Mesendoderm (in vitro differentiated cells): ENCODE measurements at places on chromosomes 6 and 20.

DNA sequence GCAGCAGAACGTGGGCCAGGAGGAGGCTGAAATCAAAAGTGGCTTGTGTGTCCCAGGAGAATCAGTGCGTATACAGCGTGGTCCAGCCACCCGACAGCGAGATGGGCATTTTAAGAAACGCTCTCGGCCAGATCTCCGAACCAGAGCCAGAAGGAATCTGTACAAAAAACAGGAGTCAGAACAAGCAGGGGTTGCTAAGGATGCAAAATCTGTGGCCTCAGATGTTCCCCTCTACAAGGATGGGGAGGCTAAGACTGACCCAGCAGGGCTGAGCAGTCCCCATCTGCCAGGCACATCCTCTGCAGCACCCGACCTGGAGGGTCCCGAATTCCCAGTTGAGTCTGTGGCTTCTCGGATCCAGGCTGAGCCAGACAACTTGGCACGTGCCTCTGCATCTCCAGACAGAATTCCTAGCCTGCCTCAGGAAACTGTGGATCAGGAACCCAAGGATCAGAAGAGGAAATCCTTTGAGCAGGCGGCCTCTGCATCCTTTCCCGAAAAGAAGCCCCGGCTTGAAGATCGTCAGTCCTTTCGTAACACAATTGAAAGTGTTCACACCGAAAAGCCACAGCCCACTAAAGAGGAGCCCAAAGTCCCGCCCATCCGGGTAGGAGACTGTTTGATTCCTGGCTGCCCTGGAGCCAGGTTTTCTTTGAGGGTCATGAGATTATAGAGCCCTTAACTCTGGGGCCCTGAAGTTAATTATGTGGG, 75.3 kb downstream of the ASXL1 start:
- no peak for DNase-seq

- no peak for DNase-seq
Measured at GRCh38 chr6:148932731-148933130, 185.9 kb downstream of the UST start.

GRCh38 chr6:82095091-82095490, 152.5 kb downstream of the IBTK start:
- peak; percentile 23 for DNase-seq

DNA sequence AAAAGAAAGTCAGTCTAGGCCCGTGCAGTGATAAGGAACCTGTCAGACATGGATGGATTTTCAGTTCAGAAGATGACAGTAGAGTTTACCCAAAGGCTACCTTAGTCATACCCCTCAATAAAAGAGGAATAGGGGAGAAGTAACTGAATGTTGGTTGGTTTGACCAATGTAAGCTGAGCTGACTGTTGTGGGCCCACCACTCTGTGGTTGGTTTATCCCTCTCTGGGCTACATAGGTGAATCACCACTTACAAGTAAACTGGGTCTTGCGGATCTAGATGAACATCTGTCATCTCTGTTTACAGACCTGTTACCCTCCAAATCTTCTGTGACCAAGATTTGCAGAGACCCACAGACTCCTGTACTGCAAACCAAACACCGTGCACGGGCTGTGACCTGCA, 37.2 kb upstream of the MYLK2 start:
- DNase-seq, result no peak

DNA sequence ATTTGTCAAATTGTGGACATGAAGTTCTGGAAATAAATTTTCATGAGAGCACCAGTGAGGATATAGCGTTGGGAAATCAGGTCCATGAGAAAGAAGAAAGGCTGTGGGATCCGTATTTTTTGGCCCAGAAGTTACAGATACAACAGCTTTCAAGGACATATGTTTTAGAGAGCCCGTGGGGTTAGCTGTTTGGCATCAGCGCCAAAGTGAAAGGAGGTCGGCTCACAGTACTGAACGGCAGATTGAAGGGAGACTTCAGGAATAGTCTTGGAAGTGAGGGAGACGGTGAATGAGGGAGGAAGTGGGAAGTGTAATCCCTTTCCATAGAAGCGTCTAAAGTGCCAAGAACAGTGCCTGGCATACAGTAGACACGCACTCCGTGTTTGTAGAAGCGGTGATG, 31.8 kb downstream of the ZDHHC14 start:
- no peak for DNase-seq

GRCh38 chr6:75305573-75305972, 21.0 kb upstream of the TMEM30A start:
- DNase-seq, result no peak

GRCh38 chr6:54185885-54186284, 74.6 kb downstream of the MLIP start:
- DNase-seq, result no peak

- no peak for DNase-seq
Measured at GRCh38 chr6:122042380-122042779, 357.1 kb upstream of the HSF2 start.

DNA sequence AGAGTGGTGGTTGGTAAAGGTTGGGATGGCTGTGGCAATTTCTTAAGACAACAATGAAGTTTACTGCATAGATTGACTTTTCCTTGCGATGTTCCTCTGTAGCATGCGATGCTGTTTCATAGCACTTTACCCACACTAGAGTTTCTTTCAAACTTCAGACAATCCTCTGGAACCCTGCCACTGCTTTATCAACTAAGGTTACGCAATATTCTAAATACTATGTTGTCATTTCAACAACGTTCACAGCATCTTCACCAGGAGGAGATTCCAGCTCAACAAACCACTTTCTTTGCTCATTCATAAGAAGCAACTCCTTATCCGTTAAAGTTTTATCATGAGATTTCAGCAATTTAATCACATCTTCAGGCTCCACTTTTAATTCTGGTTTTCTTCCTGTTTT, 161.2 kb upstream of the NRSN1 start:
- DNase-seq, result no peak

- DNase-seq, result peak; percentile 28
Measured at GRCh38 chr6:135261872-135262725, 81.0 kb downstream of the MYB start.

DNA sequence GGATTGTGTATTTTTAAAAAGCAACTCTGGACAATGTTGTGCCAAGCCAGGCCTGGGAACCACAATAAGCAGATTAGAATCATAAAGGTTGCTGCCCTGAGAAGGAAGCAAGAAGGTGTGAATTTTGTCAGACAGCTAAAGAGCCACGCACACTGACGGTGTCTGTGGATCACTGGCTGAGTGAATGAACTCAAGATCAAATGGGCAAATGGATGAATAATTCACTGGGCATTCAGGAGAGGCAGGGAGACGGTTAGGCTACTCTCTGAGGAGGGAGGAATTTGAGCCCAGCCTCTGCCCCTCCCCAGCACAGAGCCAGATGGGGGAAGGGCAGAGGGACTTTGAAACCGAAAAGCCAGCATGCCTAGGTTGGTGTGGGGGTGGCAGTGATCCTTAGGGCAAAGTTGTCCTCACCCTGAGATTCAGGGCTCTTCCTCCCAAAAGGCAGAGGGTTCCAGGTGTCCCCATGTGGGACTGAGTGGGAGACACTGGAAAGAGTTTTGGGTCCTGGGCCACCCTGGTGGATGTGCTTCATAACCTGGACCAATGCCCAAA, 19.5 kb upstream of the SLC22A7 start:
- DNase-seq, result no peak

GRCh38 chr6:163626073-163626867, 211.8 kb downstream of the QKI start:
- no peak for DNase-seq

DNA sequence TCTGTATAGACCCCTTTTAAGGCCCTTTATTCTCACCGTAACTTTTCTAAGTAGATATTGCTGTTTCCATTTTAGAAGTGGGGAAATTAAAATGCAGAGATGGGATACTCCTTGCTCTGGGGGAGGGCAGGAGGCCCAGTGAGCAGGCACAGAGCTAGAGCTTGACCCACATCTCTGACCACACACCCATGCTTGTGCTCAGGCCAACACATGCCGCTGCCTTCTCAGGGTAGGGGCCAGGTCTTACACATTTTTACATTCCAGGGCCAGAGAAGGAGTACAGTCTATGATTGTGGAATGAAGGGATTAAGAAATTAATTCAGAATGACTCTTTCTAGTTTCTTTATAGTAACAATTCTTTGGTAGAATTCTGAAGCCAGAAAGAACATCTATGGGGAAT, 104.8 kb downstream of the SOBP start:
- DNase-seq, result no peak

- DNase-seq, result peak; percentile 69
Measured at GRCh38 chr20:37295595-37295994, 6.1 kb downstream of the MANBAL start.

DNA sequence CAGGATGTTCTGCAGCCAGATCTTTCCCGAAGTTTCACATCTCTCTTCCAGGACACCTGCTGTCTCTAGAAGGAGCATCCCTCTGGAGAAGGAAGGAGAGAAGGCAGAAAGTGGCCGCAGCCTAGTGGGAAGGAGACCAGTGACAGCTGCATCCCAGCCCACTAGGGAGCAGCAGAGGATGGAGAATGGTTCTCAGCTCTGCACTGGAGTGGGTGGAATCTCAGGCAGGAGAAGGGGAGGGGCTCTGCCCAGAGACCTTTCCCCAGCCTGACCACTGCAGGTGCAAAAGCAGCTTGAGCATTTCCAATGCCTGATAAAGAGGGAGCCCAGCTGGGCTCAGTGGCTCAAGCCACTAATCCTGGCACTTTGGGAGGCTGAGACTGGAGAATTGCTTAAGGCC, 32.3 kb downstream of the NCR2 start:
- DNase-seq, result peak; percentile 92

- no peak for DNase-seq
Measured at GRCh38 chr6:139242457-139243240, 49.1 kb downstream of the TXLNB start.

GRCh38 chr20:38066969-38067716, 33.6 kb downstream of the RPRD1B start:
- no peak for DNase-seq

DNA sequence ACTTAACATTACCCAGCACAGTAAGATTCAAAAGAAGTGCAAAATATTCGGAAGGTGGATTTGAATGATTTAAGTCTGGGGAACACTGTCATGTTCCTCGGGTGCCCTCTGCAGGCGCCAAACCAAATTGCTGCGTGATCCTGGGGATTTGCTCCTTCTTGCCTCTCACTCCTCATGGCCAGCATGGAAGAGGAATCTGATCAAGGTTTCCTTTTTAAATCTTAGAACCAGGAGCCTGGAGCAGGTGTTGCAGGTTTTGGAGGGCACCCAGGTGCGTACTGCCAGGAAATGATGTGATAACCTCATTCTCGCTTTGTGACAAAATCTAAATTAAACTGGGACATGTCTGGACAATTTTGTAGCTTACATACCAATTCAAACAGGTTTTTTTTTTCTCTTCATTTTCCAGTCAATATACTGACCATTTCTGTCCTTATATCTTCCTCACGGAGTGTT, 8.1 kb upstream of the PFDN4 start:
- peak; percentile 80 for DNase-seq

GRCh38 chr20:46835418-46835817, 59.2 kb upstream of the EYA2 start:
- DNase-seq, result peak; percentile 26

- DNase-seq, result peak; percentile 52
Measured at GRCh38 chr6:8707956-8708772, 272.8 kb upstream of the SLC35B3 start.

DNA sequence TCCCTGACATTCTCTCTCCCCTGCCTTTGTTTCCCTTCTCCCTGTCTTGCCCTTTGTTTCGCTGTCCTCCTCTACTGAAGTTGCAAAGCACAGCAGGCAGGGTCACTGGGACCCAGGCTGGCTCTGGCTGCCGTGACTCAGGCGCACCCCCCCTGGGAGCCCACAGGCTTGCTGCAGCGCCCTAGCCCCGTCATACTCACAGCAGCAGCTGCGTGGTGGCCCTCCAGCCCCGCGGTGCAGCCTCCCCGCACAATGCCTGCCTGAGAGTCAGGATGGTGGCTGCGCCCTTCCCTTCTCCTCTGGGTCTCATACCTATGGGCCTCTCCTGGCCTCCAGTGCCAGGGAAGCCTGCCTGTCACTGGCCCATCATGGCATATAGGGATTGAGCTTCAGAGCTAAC, 41.7 kb downstream of the TXNDC5 start:
- no peak for DNase-seq

DNA sequence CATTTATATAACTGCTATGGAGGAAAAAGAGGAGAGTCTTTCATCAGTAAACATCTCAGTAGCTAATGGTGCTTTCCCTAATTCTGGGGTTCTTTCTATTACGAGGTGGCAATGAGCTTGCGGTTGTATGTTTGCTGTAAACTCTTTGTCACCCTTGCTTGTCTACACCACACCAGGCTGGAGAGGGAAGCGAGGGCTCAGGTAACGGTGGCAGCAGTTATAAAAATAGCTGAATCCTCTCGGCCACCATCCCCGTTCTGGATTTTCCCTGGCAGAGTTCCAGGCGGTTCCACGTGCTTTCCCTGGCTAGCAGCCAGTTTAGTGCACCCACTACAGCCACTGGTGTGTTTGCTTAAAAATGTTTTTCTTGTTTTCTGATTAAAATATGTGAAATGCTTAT, 39.0 kb downstream of the MAS1 start:
- no peak for DNase-seq

DNA sequence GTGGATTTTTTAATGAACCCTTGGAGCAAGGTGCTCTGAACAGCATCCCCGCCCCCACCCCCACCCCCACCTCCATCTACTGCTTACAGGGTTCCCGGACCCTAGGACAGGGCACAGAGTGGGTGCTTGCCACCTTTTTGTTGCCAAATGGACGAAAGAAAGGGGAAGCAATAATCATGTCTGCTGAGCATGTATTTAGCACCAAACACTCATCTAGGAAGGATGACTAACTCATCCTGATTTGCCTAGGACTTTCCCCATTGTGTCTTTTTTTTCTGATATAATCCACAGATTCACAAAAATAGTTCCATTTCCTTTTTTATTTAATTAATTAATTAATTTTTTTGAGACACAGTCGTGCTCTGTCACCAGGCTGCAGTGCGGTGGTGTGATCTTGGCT, 1.2 kb upstream of the PLTP start:
- DNase-seq, result no peak

- DNase-seq, result no peak
Measured at GRCh38 chr6:13653296-13653695, 38.2 kb downstream of the NOL7 start.

- DNase-seq, result peak; percentile 68
Measured at GRCh38 chr6:111973118-111973761, 80.7 kb upstream of the CCN6 start.

DNA sequence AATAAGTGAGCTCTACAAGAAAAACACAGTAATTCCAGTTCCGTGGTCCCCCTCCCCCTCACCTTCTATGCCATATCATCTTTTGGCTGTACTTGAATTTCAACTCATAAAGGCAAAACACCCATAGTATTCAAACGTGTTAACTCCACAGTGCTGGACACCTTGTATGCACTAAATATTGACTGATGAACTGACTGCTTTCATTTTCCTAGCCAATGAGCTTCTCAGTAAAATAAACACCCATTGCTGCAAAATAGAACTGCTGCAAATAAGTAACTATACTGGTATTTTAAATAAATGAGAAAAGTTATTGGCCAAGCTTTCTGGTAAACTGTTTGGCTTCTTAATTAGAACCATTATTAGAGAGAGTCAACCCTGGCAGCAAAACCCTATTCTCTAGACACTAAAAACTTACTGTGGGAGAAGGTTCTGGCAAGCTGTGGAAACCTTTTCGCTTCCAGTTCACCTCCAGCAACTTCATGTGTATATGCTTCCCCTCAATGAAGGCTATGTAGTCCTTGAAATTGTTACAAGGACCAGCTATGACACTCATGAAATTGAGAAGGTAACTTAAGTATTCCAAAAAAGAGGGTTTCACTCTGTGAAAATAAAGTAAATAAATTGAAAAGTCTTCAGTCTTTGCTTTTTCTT, 86.0 kb downstream of the MBOAT1 start:
- DNase-seq, result no peak
